ENCODE measurements at places on chromosomes 12 and 14.
A peak's percentile ranks its signal among the peaks of the same experiment; 100 is the strongest.

DNA sequence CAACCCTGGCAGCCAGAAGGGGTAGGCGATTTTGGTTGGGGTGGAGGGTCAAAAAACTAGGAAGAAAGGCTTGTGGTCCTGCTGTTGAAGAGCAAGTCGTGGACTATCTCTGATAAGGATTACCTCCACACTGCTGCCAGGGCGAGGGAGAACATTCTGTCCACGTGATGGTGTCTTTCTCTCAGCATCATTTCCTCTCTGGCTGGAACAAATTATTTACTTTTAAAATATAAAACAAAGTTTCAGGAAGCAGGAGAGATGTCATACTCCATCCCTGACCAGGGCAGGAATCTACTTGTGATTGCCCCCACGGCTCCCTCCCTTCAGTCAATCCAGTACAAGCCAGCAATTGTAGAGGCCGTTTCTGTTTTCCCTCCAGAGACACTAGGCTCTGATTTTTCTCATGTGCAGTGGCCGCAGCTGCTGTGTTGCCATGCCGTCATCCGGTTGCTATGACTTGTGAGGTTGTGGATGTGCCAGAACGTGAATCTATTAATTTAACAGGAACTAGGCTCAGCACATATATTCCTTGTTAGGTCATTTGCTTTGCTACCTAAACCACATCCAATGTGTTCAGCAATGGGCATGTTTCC lies 61.5 kb upstream of the PTGR2 start:
- no peak for DNase-seq

DNA sequence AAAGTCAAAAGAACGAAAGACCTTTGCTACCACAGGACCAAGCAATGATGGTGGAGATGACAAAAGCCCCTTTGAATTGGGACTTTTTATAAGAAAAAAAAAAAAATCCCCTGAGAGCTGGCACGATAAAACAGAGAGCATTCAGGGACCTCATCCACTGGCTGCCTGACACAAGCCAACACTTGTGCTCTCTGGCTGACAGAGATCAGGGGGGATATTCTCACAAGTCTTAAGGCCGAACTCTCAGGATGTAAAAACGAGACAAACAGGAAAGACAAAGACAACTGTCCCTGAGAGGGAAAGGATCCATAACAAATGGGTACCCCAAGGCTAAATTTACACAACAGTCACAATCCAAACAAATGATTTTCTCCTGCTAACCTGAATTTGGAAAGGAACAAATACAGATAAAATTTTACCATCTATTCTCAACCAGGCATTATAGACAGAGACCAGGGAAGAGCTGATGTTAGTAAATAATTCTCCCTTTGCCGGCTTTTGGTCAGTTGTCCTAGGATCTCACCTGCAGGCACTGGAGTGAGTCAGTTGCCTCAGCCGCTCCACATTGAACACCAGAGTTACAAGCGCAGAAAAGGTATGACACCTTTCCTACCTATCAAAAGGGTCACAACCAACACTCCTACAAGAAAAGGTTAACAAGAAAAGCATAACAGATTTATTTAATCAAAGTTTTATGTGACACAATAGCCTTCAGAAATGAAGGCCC lies 37.9 kb upstream of the GARIN6 start:
- DNase-seq = no peak

DNA sequence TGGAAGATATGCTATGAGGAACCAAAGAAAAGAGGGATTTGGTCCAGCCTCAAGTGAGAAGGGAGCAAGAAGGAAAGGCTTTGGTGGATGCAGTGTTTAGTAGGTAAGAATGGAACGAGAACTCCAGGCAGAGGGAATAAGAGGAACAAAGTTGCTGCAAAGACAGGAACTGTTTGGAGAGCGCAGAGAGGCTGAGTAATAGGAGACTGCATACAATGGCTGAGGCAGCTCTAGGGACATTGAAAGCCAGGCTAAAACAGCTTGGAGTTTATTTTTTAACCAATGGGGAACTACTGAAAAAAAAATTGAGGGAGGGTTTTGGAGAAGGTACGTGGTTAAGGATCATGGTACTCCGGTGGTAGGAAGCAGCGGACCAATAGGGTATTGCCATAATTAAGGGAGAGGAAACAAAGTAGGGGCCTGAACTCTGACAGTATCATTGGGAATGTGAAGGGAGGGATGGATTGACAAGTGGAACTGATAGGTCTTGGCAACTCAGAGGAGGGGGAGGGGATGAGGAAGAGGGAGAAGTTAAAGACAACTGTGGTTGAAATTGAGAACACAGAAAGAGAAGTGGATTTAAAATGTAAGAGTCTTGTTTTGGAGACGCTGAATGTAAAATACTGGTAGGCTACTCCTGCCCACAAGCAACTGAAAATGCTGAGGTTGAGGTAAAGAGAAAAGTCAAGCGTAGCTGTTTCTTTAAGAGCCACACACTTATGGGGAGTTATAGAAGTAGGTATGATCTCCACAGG lies 4.8 kb downstream of the ASCL4 start:
- no peak for DNase-seq

DNA sequence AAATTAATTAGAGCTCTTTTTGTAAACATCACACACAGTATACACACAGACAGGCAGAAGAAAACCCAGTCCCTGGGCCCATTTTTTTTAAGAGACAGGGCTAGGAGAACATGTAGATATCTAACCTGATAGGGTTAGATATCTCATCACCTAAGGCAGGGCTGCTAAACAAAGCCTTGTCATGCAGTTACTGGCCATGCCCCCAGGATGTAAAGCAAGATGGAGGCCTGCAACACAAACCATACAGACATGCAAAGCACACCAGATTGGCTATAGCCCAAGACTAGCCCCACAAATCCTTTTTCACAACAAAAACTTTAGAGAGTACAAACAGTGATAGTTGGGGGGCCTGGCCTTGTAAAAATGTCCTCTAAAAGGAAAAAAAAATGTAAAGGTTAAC lies 20.5 kb downstream of the CLEC2A start:
- no peak for DNase-seq

DNA sequence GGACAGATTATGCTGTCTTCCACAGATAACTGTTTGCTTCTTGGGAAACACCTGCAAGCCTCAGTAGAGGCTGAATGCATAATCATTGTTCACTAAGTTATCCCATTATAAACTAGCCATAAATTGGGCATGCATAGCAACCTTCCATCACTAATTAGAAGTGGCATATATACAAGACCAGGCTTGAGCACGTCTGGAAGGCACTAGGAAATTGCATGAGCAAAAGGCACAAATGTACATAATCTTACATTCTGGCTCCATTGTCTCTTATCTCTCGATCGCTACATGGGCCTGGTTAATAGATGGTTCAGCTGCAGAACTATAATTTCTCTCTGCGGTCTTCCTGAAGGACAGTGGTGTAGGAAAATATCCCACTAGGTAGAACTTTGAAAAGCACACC lies 679.2 kb downstream of the RPL10L start:
- DNase-seq = no peak

DNA sequence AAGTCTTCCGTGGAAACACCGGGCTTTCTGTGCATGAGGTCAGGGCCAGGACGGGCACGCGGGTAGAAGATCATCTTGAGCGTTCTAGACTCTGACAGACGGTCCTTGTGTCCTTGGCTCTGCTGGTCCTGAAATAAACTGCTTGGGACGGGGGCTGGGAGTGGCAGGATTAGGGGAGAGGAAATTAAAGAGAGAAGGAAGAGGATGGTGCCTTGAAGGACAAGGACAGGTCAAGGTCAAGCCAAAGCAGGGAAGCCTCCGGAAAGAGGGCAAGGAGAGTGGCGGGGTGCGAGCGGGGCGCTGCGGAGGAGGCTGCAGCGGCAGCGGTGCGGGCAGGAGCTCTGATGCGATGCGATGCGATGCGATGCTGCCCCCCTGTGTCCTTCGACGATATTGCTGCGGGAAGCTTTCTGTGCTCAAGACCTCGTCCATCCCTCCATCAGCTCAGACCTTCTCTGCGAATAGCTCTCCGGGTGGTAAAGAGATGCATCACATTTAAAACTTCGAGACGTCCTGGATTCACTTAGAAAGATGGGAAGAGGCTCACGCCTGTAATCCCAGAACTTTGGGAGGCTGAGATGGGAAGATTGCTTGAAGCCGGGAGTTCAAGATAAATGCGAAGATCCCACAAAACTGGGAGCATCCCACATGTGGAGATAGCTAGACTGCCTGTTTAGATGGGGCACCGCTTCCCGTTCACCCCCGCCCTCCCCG lies 110.1 kb upstream of the TMEM132D start:
- no peak for DNase-seq

DNA sequence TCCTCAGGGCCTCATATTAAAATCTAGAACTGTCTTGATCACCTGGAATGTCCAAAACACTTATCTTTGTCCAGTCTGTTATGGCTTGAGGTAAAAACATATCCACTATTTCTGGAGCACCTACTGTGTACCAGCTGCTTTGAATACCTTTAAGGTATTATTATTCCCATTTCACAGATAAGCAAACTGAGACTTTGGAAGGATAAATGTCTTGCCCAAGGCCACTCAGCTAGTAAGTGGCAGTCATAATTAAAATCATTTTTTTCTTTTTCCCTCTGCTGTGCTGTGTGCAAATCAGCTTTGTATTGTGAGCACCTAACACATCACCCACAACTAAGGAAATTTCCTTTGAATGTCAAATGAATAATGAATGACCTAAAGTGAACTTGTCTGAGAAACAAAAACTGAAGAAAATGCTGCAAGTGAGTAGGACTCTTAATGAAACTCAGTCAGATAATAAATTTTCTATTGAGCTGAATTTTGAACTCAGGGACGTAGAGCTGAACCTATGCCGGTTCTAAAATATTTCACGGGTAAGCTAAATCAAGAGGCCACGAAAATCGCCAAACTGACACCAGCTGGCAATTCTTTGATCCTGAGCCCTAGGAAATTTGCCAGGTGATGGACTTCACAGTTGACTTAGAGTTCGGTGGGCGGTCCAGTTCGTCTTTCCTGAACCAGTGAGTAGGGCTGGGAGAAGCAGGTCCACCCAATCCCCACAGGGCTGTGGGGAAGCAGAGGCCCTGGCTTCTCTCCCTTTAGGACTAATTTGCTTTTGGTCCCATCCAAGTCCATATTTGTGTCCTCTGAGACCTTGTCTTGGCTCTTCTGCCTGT lies 159.7 kb upstream of the PWP1 start:
- no peak for DNase-seq

DNA sequence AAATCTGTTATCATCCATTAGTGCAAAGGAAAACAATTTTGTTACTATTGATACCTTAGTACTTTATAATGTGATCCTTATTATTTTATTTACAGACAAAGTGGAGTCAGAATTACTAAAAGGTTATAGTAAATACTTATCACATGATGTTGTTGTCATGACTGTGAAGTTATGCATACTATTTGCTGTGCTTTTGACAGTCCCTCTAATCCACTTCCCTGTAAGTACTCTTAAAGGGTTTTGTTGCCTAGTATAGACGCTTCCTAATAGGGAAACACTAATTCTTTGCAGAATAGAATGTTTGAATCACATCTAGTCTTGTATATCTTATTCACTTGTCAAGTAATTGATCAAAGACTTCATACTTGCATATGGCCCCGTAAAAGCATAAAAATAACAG lies 69.4 kb downstream of the SLC38A6 start:
- no peak for DNase-seq

GRCh38 chr12:57753756-57754337 lies 1.1 kb upstream of the MARCHF9 start:
- DNase-seq = no peak

GRCh38 chr14:51211149-51211548 lies 28.9 kb upstream of the TMX1 start:
- no peak for DNase-seq

DNA sequence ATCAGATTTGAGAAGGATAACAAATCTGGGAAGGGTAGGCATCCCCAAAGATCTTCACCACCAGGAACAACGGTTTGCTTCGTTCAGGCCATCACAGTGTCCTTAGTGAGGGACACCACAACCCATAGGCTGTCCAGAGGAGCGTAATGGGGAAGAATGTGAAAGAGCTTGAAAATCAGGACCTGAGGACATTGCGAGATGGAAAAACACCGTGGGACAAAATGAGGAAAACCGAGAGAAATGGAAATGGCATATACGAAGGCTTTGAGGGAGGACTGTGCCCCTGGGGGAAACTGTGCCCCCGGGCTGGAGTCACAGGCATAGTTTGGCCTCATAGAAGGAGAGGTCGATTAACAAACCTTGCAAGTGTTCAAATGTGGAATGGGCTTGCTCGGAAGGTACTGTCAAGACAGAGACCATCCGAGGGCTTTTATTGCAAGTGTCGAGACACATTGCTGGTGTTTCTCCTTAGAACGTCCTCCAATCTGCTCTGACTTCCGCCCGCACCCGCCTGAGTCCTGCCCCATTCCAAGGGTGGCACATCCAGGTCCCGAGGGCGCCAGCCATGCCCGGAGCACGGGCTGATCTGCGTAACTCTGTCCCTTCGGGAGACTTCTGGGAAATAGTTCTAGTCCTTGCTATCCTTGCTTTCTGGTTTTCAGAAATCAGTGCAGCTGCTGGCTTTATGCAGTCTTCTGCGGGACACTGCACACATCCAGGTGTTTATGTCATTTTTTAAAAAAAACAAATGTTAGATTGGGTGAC lies 885 bp upstream of the PALS1 start:
- peak; percentile 4 for DNase-seq

DNA sequence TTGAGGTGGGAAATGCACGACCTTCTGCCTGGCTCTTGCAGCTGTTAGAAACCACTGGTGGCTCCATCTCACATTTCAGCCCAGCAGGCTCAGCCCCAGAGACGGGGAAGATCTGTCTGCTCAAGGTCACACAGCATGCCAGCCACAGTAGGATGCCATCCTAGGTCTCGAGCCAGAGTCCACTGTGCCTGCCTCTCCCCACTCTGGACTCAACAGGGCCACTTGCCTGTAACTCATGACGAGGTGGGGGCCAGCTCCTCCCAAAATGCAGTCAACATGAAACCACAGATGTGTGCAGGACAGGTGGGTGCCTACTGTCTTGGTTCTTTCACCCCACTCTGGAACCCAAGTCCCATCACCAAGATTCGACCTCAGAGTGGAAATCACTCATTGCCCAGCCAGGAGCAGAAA lies 23.2 kb downstream of the BCL11B start:
- no peak for DNase-seq

DNA sequence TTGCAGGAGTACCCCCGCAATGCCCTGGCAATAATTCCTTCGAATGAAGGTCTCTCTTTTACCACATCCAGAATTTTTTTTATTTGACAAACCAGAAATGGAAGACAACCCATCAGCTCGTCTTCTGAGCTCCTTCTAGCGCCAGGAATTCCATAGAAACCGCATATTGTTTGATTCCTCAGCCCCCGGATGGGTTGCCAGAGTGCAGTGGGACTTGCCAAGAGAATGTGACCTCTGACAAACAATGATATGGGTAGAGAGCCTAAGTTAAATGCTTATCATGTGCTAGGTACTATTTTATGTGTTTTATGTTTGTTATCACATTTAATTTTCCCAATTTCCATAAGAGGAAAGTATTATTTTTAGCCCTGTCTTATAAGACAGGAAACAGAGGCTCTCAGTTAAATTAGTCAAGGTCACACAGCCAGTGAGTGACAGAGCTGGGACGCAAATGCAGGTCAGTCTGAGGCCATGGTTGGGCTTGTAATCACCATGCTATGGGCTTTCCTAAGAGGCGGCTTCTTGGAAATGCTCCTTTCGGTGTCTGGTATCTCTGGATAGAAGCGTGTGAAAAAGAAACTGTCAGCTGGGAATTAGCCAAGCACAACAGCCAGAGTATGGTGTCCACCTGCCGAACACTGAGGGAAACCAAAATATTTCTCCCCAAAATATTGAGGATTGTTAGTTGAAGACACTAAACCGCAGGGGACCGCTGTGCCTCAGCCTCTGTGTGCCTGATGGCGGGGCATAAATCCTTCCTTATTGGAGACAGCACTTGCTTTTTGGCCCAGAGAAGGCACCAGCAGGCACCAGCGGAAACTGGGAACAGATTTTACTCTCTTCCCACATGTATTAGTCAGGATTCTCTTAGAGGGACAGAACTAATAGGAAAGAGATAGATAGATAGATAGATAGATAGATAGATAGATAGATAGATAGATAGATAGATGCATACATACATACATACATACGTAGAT lies 29.4 kb upstream of the ETFBKMT start:
- no peak for DNase-seq
